Left lung (tissue), 14 donors: ENCODE measurements at places on chromosomes 6 and 20.

GRCh38 chr6:126377594-126378153, 37.8 kb downstream of the CENPW start:
- DNase-seq, result no peak

DNA sequence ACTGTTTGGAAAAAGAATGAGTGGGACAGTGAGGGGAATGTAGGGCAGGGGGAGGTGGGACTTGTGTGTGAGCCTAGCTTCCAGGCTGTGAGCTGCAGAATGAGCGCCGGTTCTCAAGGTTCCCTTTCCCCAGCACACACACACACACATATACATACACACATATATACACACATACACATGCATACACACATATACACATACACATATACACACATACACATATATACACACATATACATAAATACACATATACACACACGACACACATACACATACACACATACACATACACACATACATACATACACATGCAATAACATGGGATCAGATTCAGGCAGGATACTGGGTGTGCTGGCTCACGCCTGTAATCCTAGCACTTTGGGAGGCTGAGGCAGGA, 66.5 kb downstream of the CNBD2 start:
- DNase-seq, result no peak

DNA sequence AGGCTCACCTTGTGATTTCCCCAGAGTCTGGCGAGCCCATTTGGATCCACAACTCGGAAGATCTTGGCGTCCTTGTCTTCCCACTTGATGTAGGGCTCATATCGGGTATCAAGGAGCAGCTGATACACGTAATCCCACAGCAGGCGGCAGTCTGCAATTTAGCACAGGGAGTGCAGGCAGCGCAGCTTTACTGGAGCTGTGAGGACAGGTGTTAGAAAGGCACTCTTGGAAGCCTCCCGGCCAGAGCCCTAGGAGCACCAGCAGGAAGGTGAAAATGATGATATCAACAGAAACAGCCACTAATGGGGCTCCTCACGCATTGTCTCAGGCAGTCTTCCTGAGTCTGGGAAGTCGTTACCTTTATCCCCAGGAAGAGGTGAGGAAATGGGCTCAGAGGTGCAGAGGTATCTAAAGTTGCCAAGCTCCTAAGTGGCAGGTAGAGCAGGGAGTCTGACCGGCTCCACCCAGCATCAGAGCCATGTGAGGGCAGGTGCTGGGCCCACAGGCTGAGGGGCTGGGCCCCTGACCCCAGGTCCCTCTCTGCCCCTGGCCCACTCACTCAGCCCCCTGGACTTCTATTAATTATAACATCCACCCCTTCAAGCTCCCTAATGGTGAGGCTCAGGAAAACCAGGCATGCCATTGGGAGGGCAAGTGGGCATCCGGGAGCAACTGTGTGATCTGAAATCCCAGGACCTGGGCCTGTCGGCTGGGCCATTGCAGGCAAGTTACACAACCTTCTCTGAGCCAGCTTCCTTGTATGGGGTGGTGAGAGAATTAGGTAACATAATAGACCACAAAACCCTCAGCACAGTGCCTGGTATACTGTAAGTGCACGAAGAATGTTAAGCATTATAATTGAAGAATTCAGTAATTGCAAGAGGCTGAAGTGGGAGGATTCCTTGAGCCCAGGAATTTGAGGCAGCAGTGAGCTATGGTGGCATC, 18.3 kb downstream of the ETV7 start:
- no peak for DNase-seq

DNA sequence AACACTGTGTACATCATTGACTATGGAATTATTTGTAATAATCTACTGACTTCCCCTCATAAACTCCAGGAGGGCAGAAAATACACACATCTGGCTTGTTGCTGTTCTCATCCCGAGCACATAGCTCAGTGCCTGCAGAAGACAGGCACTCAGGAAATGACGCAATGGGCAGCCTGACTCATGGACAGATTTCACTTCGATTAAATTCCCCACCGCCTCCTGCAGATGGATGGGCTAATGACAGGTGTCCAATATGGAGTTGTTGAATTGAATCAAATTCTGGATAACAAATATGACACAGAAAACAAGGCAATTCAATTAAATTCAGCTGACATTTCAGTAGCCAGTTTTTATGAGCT, 9.1 kb downstream of the ANKRD60 start:
- DNase-seq, result no peak

DNA sequence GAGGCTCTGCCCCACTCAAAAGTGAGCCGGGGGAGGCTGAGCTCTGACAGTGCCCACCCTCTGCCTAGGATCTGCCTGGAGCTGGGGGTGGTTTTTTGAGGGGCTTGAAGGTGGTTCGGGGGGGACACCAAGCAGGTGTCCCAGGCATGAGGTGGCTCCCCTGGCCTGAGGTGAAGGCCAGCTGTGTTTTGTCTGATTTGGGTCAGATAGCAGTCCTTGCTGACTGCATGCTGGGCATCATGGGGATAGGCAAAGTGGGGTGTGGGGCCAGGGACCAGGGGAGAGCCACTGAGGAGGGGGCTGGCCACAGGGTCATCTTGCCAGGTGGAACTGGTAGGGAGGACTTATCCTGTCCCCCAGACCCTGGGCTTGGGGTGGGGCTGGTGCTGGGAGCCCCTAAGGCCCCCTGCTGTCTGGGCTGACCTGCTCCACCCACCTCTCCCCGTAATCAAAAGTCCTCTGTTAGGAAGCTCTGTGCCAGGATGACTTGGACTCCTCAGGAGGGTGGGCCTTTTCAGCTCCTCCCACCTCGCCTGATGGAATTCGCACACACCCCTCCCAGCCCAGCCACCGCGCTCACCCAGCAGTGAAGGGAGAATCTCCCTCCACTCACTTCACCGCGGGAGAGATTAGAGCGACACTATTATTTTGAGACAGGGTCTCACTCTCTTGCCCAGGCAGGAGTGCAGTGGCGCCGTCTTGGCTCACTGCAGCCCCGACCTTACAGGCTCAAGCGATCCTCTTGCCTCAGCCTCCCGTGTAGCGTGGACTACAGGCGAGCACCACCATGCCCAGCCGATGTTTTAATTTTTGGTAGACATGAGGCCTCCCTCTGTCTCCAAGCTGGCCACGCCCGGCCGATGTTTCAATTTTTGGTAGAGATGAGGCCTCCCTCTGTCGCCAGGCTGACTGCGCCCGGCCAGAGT, 1.5 kb upstream of the COL9A3 start:
- no peak for DNase-seq

DNA sequence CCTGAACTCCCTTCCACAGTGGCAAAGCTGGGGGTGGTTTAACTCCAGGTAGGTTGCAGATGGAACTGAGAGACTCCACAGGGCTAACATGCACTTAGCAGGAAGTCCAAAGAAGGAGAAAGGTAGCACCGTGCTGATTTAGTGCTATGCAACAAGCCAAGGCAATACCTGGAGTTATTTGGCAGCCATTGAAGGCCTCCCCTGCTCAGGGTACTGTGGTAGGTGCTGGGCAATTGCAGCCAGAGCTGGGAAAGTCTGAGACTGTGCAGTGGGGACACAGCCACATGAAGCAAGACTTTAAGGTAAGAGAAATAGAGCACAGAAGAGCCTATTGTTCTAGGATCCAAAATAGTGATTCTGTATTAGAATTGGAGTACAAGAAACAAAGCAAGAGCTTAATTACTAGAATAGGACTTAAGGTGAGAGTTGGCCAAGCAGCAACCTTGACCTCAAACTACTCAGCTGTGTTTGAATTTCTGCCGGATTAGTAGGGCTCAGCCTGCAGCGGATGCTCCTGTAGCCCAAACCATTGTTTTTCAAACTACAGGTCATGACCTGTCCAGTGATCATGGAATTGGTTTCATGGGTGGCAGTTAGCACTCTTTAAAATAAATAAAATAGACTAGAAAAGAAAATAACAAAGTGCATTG, 80.8 kb upstream of the STMND1 start:
- no peak for DNase-seq

- DNase-seq, result no peak
These were observed 586 bp downstream of the ZNF512B start for GRCh38 chr20:63968928-63969760.

DNA sequence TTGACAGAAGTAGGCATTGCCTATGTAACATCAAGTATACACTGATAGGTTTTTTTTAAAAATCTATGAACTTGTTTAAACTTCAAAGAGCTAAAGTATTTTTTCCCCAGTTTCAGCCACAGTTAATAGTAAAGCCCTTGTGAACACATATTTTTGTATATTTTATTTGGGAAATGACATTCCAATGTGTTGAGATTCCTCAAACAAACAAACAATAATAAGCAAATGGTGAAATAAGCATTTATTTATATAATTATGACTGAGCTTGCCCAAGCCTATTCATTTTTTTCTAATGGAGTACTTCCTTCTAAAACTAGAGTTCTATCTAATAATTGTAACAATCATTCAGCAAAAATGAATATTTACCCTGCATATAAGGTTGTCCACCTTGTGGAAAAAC, 12.5 kb downstream of the SYCP2 start:
- DNase-seq, result no peak

DNA sequence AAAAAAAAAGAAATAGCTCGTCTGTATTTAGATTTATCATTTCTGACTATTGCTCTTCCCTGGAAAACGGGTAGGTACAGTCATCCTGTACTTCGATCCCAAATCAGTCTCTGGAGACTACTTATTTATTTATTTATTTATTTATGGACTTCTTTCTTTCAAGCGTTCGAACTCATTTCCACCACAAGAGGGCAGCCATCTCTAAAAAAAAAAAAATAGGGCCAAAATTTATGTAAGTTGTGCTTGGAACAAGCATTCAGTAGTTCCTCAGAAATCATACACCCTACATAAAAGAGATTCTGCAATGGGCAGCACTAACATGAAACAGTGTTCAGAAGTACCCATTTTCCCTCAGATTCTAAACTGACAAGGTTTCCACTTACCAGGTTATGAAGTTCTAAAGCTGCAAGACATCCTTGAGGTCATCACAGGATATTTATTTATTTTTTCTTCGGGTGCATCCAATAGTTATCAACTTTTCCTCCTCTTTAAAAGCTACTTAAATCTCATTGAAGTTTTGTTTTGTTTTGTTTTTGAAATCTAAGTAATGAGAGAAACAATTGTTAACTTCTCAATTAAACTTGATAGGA, 1.9 kb upstream of the BMP2 start:
- no peak for DNase-seq

- DNase-seq, result no peak
These were observed 20.4 kb upstream of the SENP6 start for GRCh38 chr6:75581231-75581630.

GRCh38 chr20:43584448-43585136, 6.1 kb upstream of the IFT52 start:
- DNase-seq, result no peak

DNA sequence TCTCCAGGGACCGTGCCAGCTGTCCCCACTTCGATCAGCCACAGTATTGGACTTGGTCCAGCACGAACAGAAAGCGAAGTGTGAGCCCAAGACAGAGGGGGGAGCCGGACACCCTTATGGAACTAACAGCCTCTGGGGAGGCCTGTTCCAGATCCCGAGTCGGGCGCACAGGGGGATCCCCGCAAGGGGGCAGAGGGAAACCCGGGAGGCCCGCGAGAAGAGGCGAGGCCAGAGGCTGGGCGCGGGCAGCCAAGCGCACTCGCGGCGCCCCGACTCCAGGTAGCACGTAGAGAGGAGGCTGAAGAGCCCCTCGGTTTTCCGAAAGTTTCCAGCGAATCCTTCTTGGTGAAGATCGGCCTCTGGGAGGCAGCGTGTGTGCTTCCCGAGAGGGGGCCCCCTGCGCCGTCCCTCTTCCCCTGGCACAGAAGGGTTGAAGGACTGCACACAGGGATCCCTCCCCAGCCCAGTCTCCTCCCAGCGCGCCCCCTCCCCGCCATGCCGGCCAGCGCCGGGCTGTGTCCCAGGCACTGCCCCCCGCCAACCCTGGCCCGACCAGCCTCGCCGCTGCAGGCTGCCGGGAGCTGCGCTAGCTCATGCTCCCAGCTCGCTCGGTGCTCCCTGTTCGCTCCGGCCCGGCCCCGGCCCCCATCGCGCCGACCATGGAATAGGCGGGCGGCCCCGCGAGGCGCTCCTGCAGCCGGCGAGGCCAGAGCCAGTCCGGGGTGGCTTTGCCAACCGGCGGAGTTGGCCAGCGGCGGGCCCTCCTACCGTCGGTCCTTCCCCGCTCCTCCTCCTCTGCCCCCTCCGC, 577 bp upstream of the SLC24A3 start:
- peak; percentile 53 for DNase-seq
